Substantia nigra (tissue), 51 donors: ENCODE measurements at places on chromosomes 16 and 17.

DNA sequence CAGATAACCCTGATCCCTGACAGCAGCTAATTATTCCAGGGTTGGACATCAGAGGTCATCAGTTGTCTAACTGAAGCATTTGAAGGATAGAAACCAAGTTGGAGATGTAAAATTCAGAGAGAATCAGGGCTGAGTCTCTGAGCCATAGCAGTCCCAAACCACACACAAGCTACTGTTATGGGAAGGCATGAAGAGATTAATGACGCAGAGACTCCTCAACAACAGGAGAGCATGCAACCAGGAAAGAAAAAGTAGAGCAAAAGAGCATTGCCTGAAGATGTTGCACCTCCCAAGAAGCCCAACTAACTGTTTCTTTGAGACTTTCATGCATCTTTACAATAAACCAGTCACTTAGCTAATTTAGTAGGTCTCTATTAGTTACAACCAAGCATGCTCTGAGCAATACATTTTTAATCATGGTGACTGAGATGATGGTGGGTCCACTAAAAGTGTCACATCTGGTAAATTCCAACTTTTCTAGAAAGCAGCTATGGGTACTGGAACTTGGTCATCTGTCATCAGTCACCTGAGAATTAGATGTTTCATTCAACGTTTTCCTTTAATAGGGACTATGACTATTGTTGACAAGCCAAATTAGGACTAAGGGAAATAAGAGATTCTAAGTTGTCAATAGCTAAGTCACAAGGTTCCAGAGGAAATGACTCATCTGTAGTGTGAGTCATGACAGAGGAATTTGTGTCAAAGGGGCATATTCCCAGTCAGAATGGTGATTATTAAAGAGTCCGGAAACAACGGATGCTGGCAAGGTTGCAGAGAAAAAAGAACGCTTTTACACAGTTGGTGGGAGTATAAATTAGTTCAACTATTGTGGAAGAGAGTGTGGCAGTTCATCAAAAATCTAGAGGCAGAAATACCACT is 239.8 kb downstream of the CHD9NB start:
- DNase-seq, result no peak

GRCh38 chr16:78142788-78143187 is 43.3 kb downstream of the WWOX start:
- DNase-seq, result no peak

DNA sequence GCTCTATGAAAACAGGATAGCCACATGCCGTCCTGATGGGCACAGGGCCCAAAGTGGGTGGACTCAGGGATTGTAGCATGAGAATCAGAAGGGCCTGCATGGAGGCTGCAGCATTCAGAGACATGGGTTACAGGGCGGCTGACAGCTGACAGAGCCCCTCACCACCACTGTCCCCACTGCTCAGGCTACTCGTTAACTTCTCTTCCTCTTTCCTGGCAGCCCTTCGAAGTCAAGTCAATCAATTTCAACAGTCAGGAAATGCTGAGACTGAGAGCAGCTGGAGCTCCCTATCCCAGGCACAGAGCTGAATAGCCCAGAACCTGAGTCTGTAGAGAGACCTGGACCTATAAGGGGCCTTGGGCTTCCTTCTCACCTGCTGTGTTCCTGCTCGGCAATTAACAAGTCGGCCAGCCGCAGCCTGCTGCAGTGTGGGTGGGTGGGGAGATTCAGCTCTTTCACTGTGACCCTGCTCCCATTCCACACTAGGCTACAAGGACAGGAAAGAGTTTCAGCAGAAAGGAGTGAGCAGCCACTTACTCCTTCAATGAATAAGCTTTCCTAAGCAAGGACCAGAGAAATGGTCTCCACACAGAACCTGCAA is 76.9 kb downstream of the TEX14 start:
- DNase-seq, result no peak

DNA sequence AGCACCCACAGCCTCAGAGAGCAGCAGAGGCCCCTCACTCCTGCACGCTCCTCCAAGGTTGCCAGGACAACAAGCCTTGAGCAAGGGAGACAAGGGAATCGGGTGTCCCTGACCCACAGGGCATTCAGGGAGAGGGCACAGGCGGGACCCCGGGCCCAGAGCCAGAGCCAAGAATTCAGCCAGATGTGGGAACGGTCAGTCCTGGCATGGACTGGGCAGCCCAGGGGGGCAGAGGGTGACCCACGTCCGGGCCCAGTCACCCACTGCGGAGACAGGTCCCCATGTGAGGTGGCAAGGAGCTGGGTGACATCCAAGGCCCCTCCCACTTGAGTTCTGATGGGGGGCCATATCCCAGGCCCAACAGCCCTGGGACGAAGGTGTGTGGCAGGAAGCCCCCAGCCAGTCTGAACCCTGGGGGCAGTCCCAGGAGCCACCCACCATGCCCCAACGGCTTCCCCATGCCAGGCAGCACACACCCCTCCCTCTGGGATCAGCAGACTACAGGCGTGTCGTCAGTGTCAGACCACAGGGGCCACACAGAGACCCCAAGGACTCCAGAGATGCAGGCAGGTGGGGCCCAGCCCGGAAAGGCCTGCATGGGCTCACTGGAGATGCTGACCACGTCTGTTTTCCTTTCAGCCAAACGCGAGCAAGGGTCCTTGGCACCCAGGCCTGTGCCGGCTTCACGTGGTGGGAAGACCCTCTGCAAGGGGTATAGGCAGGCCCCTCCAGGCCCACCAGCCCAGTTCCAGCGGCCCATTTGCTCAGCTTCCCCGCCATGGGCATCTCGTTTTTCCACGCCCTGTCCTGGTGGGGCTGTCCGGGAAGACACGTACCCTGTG is 23.0 kb downstream of the USP6 start:
- DNase-seq, result no peak

GRCh38 chr16:48810803-48811453 is 200.9 kb upstream of the N4BP1 start:
- DNase-seq, result no peak

GRCh38 chr16:2787961-2788360 is 601 bp upstream of the PRSS33 start:
- DNase-seq, result no peak

DNA sequence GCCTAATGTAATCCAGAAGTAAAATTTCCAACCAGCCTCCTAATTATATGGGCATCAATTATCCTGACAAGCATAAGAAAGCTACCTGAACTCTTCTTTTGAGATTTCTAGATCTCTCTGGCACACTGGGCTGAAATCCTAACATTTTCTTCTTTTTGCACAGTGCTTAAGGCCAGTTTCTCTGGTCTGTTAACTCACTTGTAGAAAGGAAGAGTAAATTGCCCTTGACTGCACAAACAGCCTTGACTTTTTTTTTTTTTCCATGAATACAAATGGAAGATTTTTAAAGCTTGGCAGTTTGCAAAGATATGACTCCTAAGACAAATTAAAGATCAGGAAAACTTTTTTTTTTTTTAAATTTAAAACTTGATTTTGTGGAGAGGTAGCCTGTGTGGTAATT is 291.2 kb upstream of the MON1B start:
- DNase-seq, result no peak

DNA sequence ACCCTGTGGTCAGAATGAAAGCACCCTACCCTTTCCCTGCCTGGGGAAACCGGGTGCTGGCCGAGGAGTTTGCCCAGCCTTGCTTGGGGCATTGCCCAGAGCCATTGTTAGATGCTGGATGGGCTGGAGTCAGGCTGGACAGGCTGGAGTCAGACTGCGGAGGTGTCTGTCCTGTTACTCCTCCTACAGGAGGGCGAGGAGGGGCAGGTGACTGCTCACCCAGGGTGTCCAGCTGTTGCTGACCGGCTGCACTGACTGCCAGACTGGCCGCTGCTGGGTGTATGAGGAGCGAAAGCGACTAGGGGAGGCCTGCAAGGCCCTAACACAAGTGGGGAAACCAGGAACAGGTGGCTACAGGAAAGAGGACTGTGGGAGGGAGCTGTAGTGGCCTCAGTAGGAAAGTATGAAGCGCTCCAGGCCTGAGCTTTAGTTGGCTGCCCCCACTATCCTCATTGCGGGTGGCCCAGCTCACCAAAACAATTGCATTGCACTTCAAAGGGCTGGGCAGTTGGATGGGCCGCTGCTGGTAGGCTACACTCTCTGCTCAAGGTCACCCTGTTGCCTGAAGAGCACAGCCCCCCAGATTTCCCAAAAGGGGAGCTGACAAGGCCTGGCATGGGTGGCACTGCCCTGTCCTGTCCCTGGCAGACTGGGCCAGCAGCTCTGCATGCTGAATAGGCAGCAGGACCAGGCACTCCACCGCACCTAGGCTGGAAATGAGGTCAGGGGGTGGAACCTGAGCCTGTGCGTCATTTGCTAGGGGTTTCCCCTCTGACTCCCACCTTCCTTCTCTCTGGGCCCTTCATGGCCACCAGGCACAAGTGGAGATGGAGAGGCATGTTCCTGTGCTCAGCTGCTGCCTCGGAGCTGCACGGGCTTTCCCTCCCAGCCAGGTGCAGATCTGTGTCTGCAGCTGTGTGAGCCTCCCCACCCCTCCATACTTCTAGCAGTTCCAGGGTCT is 18.4 kb downstream of the LDHD start:
- no peak for DNase-seq

DNA sequence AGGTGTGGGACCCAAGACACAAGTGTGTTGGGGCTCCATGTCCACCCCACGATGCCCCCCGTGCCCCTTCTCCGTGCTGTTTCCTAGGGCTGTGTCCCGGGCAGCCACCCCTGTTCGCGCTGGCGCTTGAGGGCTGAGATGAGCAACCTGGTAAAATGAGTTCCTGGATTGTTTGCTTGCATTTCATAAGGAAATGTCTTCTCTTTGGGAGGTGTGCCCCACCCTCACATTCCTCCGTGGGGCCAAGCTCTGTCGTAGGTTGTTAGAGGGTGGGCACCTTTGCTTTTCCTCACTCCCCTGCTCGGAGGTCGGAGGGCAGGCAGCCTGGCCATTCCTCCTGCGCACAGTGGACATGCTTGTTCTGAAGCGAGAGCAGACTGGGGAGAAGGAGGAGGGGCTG is 171.3 kb upstream of the CHMP6 start:
- no peak for DNase-seq

- DNase-seq, result no peak
Observed at GRCh38 chr17:35889241-35889640, 9.1 kb upstream of the CCL5 start.

GRCh38 chr16:6377956-6378355 is 954.7 kb upstream of the RBFOX1 start:
- no peak for DNase-seq

DNA sequence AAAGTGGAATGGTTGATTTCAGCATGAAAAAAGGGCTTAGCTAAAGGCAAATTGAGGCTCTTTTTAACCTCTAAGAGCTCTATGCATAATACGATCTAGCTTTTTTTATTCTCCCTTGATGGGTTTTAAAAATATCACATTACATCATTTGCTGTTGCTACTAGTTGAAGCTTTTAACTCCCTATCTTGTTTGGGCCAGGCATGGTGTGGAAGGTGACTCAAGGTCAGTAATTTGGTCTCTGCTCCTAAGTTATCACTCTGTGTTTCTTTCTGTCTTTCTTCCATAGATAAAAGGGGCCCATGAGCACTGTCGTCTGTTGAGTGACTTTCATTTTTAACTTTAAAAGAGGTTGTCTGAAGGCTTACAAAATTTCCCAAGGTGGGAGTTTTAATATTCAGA is 58.1 kb upstream of the GOT2 start:
- DNase-seq, result no peak

- DNase-seq, result no peak
Observed at GRCh38 chr17:10735251-10735650, 5.4 kb upstream of the TMEM220 start.

GRCh38 chr17:55157165-55157564 is 107.6 kb upstream of the HLF start:
- no peak for DNase-seq

- DNase-seq, result no peak
Observed at GRCh38 chr16:13083681-13084080, 182.3 kb downstream of the SHISA9 start.

GRCh38 chr17:34859652-34860051 is 101.6 kb downstream of the CCT6B start:
- no peak for DNase-seq

GRCh38 chr17:40699853-40700252 is 3.7 kb downstream of the KRT24 start:
- DNase-seq, result no peak

DNA sequence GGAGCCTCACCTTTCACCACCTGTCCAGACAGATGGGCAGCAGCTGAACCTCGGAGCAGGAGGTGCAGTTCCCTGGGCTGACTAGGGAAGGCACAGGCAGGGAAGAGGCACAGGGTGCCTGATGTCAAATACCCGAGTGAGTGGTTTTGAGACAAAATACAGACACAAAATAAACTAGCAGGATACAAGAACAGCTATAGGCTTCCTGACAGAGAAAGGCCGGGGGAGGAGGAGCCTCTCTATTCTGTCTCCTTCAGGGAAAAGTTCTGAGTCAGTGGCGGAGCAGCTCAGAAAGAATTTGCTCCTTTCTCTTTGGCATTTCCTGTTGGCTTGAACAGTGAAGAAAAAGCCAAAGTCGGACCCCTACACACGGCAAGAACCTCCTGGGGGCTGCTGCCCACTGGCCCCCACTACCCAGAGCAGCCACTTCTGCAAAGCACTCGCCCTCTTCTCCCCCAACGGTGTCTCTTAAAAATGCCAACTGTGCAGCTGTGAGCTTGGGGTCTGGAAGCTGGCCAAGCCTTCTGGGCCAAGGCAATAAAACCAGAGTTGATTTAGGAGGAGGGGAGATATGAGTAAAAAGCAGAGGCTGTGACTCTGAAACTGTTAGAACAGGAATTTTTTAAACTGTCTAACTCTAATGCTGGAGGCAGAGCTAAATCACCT is 14.4 kb upstream of the FAAP100 start:
- no peak for DNase-seq

DNA sequence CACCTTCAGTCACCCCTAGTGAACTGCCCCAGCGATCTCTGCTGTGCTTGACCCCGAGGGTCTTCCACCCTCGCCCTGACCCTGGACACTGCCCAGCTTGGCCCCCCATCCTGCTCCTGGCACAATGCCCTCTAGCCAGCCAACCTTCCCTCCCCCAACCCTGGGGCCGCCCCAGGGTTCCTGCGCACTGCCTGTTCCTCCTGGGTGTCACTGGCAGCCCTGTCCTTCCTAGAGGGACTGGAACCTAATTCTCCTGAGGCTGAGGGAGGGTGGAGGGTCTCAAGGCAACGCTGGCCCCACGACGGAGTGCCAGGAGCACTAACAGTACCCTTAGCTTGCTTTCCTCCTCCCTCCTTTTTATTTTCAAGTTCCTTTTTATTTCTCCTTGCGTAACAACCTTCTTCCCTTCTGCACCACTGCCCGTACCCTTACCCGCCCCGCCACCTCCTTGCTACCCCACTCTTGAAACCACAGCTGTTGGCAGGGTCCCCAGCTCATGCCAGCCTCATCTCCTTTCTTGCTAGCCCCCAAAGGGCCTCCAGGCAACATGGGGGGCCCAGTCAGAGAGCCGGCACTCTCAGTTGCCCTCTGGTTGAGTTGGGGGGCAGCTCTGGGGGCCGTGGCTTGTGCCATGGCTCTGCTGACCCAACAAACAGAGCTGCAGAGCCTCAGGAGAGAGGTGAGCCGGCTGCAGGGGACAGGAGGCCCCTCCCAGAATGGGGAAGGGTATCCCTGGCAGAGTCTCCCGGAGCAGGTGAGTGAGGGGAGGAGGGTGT is at the start of gene TNFSF13:
TNFSF13 (plus strand) TSS at position 207 of the 776 bp plus-strand sequence; CDS start at position 497, 290 bp downstream.
- DNase-seq, result peak; percentile 85

- DNase-seq, result no peak
Observed at GRCh38 chr17:49975531-49975930, 6.5 kb downstream of the DLX4 start.
